KBM-7 (cell line): ENCODE measurements at places on chromosomes 7 and 10.

DNA sequence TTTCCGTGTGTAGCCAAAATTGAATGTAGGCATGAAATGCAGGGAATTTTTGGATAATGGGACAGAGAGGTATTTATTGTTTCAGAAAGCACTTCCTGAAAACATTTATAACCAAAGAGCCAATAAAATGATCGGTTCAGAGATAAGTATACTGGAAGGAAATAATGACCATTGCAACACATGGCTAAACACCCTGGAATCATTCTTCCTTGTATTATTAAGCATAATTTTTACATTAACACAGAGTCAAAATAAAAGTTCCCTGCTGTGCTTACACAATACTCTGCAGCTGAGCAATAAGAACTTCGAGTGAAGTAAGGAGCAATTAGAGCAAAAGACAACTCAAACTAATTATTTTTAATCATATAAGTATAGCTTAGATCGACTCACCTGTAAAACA, 648.3 kb downstream of the TNS3 start:
- DNase-seq: no peak

DNA sequence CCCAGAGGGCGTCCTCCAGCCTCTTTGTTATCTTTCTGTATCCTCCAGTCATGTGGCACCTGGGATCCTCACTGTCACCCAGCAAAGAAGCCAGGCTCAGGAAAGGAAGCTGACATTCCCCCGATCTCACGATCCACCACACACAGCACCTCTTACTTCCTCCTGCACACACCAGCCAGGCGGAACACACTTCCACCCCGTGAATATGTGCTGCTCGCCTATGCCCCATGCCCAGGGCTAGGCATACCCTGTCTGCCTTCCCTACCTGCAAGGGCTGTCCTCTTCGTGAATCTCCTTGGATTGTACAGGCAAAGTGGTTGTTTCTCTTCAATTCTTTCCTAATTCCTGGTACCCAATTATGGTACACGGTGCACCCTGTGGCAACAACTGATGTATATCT, 191.0 kb downstream of the TNS3 start:
- DNase-seq: no peak

DNA sequence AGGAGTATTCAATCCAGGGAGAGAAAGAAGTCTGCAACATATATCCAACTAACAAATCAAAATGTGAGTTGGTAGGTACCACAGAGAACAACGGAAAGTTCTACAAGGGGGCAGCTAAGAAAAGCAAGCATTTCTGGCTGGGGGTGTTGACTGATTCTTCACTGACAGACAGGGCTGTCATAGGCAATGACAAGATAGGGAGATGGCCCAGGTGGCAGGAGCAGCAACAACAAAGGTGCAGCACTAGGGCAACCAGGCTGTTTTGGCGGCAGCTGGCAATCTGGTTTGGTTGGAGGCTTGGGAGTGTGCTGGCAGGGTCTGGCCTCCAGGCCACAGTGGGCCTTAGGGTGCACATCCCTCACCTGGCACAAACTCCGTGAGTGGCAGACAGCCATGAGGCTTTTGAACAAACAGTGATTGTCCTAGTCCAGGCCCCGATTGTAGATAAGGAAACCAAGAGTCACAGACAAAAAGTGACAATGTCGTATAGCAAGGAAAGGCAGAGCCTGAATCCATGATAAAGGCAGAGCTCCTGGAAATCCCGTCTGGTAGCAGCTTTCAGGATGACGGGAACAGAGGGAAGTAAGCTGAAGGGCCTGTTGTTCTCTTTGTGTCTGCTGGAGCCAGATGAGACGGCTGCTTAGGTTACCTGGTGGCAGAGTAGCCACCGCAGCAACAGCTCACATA, 28.4 kb downstream of the DPCD start:
- no peak for DNase-seq

- DNase-seq: no peak
Observed at GRCh38 chr10:125962200-125962599, 65.8 kb downstream of the FANK1 start.

GRCh38 chr10:33743429-33743857, 409.0 kb upstream of the NRP1 start:
- no peak for DNase-seq

DNA sequence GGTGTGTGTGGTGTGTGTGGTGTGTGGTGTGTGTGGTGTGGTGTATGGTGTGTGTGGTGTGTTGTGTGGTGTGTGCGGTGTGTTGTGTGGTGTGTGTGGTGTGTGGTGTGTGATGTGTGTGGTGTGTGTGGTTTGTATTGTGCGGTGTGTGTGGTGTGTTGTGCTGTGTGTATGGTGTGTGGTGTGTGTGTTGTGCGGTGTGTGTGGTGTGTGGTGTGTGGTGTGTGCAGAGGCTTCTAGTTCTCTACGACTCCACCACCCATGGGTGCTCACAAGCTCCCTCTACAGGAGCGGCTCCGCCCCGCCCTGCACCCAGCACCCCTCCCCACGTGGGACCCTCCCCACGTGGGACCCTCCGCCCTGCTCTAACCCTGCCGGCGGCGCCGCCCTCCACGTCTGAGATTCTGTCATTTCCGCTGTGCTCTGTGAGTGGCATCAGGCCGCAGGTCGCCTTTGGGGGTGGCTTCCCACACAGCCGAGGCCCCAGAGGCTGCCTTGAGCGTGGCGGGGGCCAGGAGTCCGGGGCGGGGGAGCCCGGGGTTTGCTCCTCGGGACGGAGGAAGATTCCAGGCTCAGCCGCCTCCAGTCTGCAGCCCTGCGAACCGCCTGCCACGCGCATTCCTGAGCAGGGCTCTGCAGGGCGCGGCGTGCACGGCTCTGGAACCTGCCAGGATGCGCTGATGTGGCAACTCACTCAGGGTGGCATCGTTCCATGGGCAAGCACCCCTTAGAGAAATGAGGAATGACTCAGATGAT, 37.0 kb upstream of the DNAJB6 start:
- no peak for DNase-seq

- DNase-seq: no peak
Observed at GRCh38 chr10:72298592-72299519, 25.1 kb downstream of the DDIT4 start.

DNA sequence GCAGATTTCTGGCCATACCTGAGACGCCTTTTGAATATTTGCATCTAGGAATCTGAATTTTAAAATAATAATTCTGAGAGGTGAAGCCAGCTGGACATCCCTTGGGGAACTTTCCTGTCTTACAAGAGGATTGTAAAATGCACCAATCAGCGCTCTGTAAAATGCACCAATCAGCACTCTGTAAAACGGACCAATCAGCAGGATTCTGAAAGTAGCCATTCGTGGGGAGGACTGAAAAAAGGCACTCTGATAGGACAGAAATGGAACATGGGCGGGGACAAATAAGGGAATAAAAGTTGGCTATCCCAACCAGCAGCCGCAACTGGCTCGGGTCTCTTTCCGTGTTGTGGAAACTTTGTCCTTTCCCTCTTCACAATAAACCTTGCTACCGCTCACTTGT, 9.9 kb downstream of the PPIF start:
- DNase-seq: no peak
